ENCODE measurements at places on chromosomes 16 and 17.
A peak's percentile ranks its signal among the peaks of the same experiment; 100 is the strongest.

DNA sequence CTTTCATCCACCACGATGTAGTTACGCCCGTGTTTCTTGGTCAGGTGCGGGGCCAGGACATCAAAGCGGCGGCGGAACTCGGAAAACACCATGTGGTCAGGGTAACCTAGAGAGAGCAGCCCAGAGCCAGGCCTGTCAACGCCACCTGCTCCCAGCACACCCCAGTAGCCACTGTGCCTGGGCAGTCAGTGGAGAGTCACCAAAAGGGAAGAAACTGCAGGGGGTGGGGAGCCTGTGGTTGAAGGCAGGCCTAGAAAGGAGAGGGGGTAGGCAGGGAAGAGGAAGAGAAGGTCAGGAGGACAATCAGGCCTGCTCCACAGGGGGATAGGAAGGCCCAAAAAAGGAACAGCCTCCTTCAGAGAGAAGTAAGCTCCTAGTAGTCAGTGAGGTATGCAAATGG, 64.1 kb downstream of the PIPOX start:
- DNase-seq: no peak

DNA sequence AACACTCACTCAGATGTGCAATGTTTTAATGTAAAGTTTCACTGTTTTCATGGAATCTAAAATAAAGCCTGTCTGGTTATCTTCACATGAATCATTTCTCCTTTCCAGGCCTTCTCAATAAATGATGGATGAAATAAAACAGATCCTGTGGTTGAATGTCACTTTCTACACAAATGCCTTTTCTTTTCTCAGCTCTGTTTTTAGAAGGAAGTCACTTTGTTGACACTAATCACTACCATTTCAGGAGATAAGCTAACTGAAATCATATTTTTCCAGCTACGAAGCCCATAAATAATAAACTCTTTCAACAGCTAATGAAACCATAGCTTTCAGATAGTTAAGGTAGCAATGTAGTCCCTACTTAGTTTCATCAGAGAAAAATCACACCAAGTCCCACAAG, 17.9 kb downstream of the NME2 start:
- DNase-seq: no peak

- DNase-seq: peak; percentile 86
Measured at GRCh38 chr17:82272495-82273326, 789 bp downstream of the CSNK1D start.

- no peak for DNase-seq
Measured at GRCh38 chr17:82978765-82979349, 100.6 kb upstream of the METRNL start.

DNA sequence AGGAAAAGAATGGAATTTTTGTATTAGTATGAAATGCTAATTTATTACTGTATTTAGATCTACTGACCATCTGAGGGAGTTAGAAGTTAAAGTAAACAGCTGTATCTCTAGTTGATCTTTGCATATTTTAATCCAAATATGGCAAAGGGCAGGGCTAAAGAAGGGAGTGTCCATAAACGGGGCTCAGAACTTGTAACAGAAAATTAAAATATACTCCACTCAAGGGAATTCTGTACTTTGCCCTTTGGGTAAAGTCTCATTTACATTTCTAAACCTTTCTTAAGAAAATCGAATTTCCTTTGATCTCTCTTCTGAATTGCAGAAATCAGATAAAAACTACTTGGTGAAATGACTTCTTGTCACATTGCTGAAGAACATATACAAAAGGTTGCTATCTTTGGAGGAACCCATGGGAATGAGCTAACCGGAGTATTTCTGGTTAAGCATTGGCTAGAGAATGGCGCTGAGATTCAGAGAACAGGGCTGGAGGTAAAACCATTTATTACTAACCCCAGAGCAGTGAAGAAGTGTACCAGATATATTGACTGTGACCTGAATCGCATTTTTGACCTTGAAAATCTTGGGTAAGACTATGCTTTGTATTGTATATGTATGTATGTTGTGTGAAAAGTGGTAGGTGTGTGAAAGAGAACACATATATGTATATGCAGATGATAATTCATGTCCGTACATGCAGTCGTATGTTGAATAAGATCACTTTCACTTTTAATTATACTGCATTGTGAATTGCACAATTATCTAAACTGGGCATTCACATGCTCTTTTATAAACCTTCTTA, at the start of gene ASPA:
Gene ASPA (plus strand): TSS at position 186 of the 799 bp plus-strand sequence. CDS start 163 bp downstream, at position 349.
- no peak for DNase-seq

DNA sequence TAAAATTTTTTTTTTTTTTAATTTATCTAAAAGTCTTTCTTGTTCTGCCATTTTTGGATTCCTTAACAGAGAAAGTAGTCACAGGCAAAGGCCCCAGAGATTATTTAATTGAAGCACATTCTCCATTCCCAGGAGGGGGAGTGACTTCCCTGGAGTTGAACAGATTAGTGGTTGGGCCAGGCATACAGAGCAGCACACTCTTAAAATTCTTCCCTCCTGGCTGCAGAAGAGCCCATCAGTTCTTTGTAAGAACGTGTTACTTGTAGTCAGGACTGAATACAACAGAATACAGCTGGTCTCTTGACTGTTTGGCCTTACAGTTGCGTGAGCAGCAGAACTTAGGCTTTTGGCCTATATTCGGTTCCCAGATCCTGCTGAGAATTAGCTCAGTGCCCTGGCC, 1.8 kb downstream of the ALKBH5 start:
- DNase-seq: no peak

- no peak for DNase-seq
Measured at GRCh38 chr17:62751060-62751691, 56.9 kb downstream of the MARCHF10 start.

- DNase-seq: peak; percentile 76
Measured at GRCh38 chr17:2337544-2338314, 428 bp downstream of the SGSM2 start.

DNA sequence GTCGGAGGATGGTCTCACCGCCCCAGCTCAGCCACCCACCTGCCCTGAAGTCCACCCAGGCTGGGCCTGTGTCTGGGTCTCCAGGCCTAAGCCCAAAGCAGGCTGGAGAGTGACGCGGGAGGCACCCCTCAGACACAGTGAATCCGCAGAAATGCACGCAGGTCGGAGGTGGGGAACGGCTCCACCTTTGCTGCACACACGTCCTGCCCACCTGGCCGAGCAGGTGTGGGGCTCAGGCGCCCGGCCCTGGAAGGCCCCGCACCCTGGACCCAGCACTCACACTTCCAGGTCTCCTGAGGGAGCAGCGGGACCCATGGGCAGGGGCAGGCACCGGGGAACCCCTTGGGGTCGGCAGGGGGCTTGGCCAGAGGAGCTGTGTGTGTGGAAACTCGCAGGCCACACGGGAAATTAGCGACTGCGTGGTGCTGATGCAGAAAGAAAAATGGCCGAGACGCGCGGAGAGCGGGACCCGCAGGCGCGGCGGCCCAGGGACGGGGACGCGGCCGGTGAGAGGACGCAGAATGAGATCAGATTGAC, 10.7 kb downstream of the CYBC1 start:
- DNase-seq: no peak

GRCh38 chr16:57938936-57939871, 31.7 kb downstream of the CNGB1 start:
- no peak for DNase-seq

- DNase-seq: no peak
Measured at GRCh38 chr16:78523212-78523985, 423.9 kb downstream of the WWOX start.

GRCh38 chr17:63423963-63424362, 22.1 kb downstream of the CYB561 start:
- DNase-seq: no peak

- DNase-seq: no peak
Measured at GRCh38 chr17:38673707-38674013, 1.1 kb downstream of the EPOP start.

GRCh38 chr16:67349172-67349571, 22.6 kb downstream of the LRRC36 start:
- DNase-seq: peak; percentile 26

DNA sequence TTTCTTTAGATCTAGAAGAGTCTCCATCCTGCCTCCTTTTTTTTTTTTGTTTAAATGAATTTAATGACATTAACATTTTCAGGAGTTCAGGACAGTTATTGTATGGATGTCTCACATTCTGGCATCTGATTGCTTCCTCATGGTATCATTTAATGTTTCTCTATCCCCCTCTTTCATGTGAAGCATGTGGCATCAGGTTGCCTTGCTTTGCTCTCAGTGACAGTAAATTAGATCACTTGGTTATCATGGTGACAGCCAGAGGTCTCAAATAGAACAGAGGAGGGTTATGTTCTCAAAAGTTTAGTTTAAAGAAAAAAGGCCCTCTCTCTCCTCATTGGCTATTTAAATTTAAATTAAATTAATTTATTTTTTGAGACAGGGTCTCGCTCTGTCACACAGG, 74.1 kb downstream of the WWP2 start:
- no peak for DNase-seq

DNA sequence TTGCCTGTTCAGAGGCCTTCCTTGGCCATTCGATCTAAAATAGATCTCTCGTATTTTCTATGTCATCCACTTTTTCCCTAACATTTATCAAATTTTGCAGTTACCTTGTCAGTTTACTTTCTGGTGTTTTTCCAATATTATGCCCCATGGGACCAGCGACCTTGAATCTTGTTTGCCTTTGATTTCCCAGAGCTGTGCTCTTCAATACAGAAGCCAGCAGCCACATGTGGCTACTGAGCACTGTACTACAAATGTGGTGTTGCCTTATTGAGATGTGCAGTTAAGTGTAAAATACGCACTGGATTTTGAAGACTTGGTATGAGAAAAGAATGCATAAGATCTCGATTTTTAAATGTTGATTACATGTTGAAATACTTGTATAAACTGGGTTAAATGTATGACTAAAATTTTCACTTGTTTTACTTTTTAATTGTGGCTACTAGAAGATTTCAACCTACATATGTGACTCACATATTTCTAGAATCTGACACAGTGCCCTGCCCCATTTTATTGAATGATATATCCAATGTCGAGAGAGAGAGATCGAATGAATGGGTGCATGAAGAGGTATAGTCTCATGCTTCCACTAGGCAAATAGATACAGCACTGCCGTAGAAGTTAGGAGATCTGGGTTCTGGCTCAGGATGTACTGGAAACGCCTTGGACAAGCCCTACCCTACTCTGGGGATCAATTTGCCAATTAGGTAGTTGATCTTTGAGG, 824 bp upstream of the PSME3 start:
- DNase-seq: peak; percentile 34

GRCh38 chr17:42214156-42214555, 19.9 kb upstream of the GHDC start:
- DNase-seq: no peak

GRCh38 chr17:55624772-55625433, 97.8 kb downstream of the TMEM100 start:
- DNase-seq: no peak

- no peak for DNase-seq
Measured at GRCh38 chr17:49437696-49438435, 23.2 kb upstream of the PHB1 start.

DNA sequence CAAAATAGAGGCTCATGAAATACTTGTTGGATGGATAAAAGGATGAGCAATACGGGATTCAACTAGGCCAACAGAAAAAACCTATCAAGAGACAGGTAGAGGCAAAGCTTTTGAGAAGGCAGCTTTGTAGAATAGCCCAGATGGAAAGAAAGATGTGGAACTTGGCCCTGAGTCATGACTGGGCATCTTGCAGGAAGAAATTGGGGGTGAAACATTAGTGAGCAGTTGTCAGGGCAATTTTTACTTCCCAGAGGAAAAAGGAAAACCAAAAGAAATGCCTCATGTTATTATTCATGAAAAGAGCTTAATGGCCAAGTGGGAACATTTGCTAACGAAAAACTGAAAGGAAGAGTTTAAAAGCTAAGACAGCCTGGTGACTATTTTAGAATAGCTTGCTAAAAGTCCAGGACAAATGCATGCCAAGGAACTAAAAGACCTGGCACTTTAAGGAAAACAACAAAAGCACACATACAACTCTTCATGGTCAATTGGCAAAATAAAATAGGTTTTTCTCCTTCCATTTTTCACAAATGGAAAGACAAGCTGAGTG, 180.1 kb downstream of the HS3ST3A1 start:
- no peak for DNase-seq

- no peak for DNase-seq
Measured at GRCh38 chr16:86342161-86342834, 168.0 kb upstream of the FOXF1 start.

- no peak for DNase-seq
Measured at GRCh38 chr17:27603880-27604794, 26.9 kb upstream of the LGALS9 start.

GRCh38 chr17:78180083-78180482, 6.8 kb downstream of the TK1 start:
- DNase-seq: no peak

GRCh38 chr16:9903-10665, 43.3 kb downstream of the POLR3K start:
- DNase-seq: no peak

DNA sequence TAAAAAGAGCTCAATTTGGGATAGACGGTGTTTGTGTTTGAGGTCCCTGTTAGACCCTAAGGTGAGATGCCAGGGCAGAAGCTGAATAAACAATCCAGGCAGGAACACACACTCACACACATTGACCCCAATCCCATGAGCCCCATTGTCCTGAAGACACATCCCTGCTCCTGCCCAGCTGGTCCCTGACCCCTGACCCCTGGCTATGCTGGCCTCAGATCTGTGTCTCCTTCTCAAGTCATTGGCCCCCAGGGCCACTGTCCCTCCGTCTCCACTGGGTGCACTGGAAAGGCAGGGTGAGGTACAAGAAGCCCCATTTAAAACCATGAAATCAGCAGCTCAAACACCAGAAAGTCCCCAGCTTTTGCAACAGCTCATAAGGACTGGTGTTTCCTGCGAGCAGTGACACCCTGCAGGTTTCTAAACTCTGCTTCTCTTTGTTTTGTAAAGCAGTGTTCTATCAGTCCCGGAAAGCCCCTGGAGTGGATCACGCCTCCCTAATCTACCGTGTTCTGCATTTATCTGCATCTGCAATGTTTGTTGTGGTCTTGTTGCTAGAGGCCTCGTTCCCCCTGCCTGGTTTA, 18.0 kb upstream of the ASGR2 start:
- DNase-seq: no peak

- peak; percentile 59 for DNase-seq
Measured at GRCh38 chr16:4944333-4945281, 7.7 kb upstream of the PPL start.
